ENCODE measurements at places on chromosomes 5 and 9.

GRCh38 chr5:162429142-162429541 lies 361.6 kb downstream of the GABRG2 start:
- no peak for DNase-seq

DNA sequence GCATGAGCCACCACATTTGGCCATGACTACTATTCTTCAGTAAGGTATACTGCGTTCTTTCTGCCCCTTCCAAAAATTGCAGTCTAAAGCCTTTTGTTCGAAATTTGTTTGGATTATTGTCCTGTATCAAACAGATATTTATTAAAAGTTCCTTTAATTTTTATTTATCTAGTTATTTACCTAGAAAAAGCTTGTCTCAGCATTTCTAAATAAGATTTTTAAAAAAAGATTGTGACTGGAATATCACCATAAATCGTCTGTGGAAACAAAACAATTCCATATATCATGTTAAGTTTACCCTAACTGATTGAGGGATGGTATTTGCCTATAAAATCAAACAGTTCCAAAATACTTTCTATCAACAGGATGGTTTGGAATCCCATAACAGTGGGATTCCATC lies 14.7 kb downstream of the GNG10 start:
- DNase-seq, result no peak

DNA sequence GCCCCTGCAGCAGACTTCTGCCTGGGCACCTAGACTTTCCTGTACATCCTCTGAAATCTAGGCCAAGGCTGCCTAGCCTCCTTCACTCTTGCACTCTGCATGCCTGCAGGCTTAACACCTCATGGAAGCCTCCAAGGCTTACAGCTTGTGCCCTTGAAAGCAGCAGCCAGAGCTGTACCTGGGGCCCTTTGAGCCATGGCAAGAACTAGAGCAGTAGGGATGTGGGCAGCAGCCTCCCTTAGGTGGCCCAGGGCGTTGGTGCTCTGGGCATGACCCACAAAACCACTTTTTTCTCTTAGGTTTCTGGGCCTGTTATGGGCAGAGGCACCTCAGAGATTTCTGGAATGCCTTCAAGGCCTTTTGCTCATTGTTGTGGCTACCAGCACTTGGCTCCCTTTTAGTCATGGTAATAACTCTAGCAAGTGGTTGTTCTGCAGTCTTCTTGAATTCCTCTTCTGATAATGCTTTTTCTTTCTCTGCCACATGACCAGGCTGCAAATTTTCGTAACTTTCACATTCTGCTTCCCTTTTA lies 606.2 kb downstream of the TLE4 start:
- DNase-seq, result no peak

- no peak for DNase-seq
These were observed 115.3 kb downstream of the MARCHF11 start for GRCh38 chr5:16064135-16064893.

DNA sequence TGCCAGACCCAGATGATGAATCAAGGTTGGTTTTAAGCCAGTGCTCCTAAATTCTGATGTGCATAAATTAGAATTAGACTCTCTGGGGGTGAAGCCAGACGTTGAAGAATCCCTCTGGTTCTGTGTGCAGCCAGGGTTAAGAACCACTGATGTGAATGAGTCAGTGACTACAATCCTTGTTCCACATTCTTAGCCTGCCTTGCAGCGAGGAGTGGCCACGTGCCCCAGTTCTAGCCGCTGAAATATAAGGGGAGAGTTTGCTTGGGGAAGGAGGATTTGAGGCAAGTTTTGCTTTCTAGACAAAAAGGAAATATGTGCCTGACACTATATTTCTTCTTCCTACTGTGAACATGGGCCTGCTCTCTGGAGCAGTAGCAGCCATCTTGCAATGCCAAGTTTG lies 34.2 kb upstream of the MSH3 start:
- peak; percentile 18 for DNase-seq

GRCh38 chr5:139644646-139645429 lies 3.3 kb upstream of the CXXC5 start:
- no peak for DNase-seq

DNA sequence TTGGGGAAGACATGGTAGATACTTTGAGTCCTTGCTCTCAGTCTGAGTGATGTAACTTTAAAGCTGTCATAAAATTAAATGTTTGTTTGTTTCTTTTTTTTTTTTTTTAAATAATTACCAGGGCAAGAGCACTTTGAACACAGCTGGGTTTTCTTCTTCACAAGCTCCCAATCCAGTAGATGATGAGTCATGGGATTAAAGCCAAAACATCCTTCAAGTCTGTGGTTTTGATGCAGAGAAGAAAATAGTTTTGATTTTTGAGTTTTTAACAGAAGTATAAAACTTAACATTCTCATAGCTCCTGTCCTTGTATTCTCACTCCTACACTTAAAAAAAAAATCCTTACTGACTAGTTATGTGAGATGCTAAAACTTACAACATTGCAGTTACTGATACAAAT lies 34.8 kb upstream of the IL31RA start:
- peak; percentile 25 for DNase-seq

GRCh38 chr5:58501778-58502417 lies 10.7 kb downstream of the GAPT start:
- no peak for DNase-seq

DNA sequence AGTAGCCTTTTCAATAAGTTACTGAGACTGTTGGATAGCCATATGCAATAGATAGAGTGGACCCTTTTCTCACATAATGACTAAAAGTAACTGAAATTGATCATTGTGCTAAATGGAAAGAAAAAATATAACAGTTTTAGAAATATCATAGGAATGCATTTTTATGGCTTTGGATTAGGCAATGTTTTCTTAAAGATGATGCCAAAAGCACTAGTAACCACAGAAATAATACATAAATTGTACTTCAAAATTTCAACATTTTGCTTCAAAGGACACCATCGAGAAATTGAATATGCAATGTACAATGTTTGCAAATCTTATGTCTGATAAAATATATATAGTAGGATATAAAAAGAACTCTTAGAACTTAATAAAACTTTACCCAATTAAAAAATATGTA lies 1267.5 kb upstream of the CDH9 start:
- DNase-seq, result no peak

- DNase-seq, result no peak
These were observed 63.5 kb upstream of the PUM3 start for GRCh38 chr9:2907411-2907810.

GRCh38 chr9:6239048-6239461 lies 23.4 kb downstream of the IL33 start:
- no peak for DNase-seq

GRCh38 chr5:159459132-159459627 lies 128.9 kb upstream of the IL12B start:
- DNase-seq, result no peak

GRCh38 chr9:87340391-87340790 lies 157.3 kb upstream of the DAPK1 start:
- DNase-seq, result no peak

GRCh38 chr9:75707191-75707590 lies 183.3 kb upstream of the PCSK5 start:
- DNase-seq, result no peak

GRCh38 chr9:122125158-122125508 lies 32.0 kb upstream of the TTLL11 start:
- peak; percentile 98 for DNase-seq

GRCh38 chr5:169580964-169581363 lies 2.6 kb upstream of the SPDL1 start:
- DNase-seq, result no peak

DNA sequence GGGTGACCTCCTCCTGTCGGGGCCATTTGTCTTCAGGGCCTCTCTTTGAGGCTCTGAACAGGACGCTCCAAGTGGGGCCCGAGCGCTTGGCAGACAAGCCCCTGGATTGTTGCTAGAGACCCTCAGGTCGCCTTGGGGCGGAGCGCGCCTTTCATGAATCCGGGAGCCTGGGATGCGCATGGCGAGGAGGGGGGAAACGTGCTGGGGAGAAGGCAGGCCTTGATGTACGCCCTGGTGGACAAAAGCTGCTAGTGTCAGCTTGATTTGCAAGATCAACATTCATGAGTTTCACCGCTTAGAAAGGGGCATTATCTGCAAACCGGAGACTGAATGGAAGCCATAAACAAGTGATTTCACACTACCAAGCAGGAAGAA lies 226.3 kb downstream of the SMARCA2 start:
- no peak for DNase-seq

DNA sequence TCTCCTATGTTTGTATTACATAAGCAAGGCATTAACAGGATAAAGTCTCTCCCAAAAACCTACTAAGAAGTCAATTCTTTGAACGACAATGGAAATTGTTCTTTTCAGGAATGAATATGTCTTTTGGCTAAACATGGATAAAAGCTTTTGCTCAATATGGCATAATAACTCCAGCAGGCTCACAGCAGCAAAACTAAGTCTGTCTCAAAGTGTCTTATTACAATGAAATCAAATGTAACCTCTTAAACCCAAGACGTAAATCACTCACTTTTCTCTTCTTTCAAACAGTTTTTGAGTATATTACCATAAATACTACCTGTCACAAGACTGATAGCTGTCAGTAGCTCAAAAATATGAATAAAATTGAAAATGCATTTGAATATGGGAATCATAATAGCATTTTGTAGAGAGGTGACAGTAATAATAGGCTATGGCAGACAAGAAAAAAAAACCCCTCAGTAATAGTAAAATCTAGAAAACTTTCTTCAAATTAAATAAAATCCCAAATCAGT lies 41.7 kb upstream of the EFNA5 start:
- DNase-seq, result no peak

DNA sequence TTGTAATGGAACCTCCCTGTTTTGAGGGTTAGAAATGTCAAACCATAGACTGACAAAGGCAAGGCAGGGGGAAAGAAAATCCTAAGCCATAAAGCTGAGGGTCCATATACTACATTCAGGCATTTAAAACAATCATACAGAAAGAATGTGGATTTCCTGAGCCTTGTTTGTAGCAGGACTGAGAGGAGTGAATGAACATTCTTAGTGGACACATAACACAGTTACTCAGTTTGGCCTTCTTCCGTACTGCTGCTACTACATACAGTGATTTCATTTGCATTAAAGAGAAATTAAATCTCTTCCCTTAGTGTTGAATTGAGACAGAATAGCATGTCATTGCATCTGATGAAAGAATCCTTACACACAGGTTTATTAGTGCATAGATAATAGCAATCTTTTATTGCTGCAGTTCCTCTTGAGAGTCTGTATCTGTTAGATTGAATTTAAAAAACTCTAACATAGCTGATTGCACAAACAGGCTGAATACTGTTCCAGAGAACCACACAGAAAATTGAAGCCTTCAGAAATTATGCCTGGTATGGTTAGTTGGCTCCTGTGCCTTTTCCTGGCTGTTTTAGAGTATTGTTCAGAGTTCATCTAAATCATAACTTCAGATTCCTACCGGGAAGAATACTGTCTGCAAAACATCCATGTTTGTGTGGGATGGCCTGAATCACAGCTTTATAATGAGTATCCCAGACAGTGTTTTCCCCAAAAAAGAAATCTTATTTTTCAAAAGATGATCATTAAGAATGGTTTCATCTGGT lies 2.0 kb upstream of the MTX3 start:
- no peak for DNase-seq

- DNase-seq, result no peak
These were observed 57.4 kb downstream of the GCNT1 start for GRCh38 chr9:76516350-76516749.

- DNase-seq, result no peak
These were observed 182.4 kb downstream of the IRX1 start for GRCh38 chr5:3778000-3778550.

GRCh38 chr5:172528440-172528839 lies 74.1 kb upstream of the SH3PXD2B start:
- no peak for DNase-seq

DNA sequence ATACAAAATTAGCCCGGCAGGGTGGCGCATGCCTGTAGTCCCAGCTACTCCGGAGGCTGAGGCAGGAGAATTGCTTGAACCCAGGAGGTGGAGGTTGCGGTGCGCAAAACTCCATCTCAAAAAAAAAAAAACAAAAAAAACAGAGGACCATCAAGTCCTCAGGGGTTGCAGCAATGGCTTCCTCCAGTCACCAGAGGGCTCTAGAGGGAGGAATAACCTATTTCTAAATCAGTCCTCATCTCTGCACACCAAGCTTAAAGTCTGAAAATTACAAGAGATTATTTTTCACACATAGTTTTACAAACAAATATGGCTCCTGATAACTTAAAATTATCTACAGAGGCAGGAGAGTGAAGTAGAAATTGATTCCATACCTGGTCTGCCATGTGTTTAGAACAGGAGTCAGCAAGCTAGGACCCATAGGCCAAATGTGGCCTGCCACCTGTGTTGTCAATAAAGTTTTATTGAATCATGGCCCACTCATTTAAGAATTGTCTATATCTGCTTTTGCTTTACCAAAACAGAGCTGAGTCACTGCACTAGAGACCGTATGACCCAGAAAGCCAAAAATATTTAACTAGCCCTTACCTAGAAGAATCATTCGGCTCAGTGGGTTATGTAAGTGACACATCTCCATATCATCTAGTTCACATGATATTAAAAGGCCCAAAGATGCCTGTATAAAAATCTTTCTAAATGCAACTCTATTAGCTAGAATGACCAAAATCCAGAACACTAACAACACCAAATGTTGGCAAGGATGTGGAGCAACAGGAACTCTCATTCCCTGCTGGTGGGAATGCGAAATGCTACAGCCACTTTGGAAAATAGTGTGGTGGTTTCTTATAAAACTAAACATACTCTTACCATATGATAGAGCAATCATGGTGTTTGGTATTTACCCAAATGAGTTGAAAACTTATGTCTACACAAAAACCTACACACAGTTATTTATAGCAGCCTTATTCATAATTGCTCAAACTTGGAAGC lies 207.7 kb downstream of the FRMD3 start:
- DNase-seq, result no peak

DNA sequence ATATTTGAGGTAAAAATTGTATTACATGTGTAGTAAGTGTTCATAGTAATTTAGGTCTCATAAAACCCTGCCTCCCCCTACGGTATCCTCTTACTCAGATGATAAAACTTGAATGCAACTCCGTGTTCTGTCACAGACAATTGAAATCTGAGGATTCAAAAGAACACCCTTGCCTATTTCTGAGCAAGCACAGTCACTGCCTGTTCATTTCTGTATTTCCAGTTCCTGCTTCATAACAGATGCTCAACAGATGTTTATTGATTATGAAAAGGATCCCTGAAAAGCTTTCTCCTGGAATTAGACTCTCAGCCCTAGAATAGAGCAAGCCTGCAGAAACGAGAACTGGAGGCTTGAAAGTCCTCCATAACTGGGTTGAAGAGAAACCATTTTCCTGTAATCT lies 144.1 kb upstream of the SPEF2 start:
- no peak for DNase-seq

DNA sequence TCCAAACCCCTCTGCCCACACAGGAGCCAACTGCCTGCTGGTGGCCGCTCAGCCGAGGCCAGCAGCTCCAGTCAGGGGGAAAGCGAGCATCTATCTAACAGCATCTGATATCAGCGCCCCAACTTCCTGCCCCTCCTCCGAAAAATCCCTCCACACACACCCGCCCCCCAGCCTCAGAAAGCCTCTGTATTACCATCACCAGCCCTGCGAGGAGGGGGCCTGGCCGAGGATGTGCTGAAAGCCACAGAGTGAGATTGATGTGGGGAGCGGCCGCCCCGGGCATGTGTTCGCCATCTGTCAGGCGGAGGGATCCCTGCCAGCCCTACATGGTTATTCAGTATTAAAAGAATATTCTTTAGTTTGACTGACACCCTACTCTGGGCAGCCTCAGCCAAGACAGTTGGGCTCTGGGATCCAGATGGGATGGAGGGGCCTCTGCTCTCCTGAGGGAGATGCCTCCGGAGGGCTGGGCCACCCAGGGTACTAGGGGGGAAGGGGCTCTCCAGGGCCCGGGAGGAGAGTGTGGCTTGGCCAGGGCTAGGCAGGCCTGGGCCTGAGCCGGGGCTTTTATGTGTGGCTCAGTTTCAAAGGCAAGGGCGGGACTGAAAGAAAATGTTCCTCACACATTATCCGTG lies 98.0 kb downstream of the HSD17B3 start:
- no peak for DNase-seq

GRCh38 chr9:121232251-121232650 lies 30.6 kb upstream of the RAB14 start:
- no peak for DNase-seq

Measured in H54 (cell line).